NCI-H1436 (cell line): ENCODE measurements at places on chromosomes 2 and 18.
A peak's percentile ranks its signal among the peaks of the same experiment; 100 is the strongest.

GRCh38 chr2:237980087-237980486, 13.3 kb downstream of the UBE2F start:
- DNase-seq = no peak

DNA sequence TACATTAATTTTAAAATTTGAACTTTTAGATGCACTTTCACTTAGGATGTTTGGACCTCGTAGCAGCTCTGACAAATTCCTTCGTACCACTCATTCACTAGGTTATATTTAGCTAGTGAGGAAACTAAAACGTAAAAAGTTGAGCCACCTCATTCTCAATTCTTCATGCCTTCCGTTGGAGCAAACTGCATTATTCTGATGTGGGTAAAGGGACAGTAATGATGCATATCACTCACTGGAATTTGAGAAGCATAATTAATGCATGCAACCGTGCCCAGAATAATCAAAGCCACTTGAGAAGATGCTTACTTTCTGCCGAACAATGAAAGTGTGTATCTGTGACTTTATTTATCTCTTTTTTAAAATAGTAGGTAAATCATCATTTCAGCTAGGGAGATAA, 2.2 kb downstream of the CNOT9 start:
- no peak for DNase-seq

- DNase-seq = no peak
Observed at GRCh38 chr2:231461516-231461971, 2.7 kb downstream of the NCL start.

GRCh38 chr2:214515111-214515510, 104.3 kb downstream of the VWC2L start:
- no peak for DNase-seq

- DNase-seq = no peak
Observed at GRCh38 chr18:617970-618504, 21.2 kb downstream of the CLUL1 start.

GRCh38 chr2:64219149-64219548, 74.9 kb upstream of the PELI1 start:
- no peak for DNase-seq

- no peak for DNase-seq
Observed at GRCh38 chr2:202337151-202337550, 39.0 kb upstream of the BMPR2 start.

GRCh38 chr18:4455113-4455811, at the start of gene DLGAP1:
DLGAP1 (minus strand) TSS chr18:4455307.
- DNase-seq = no peak

DNA sequence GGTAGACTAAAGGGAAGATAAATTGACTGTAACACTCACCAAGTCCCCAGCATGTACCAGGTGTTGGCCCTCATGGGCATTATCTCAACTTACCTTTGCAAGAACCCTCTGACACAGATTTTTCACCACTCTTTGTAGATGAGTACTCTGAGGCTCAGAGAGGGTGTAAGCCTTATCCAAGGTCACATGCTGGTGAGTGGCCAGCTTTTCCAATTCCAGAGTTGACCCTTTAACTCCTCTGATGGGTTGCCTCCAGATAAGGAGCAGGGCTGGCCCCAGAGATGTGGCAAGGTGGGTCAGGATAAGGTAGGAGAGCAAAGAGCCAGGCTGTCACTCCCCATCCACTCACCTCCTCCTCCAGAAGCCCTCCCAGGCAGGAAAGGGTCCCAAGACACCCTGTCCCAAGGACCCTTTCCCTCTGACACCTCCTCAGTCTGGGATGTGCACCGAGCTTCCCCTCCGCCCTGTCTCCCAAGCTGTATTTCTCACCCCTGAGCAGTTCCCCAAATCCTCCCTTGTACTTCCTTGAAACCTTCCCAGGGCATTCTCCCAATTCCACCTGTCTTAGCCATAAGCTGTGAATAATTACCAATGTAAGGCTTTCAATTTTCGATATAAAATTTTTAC, 165.9 kb downstream of the ZFP36L2 start:
- no peak for DNase-seq

GRCh38 chr18:73038336-73038735, 170.5 kb upstream of the NETO1 start:
- DNase-seq = no peak

DNA sequence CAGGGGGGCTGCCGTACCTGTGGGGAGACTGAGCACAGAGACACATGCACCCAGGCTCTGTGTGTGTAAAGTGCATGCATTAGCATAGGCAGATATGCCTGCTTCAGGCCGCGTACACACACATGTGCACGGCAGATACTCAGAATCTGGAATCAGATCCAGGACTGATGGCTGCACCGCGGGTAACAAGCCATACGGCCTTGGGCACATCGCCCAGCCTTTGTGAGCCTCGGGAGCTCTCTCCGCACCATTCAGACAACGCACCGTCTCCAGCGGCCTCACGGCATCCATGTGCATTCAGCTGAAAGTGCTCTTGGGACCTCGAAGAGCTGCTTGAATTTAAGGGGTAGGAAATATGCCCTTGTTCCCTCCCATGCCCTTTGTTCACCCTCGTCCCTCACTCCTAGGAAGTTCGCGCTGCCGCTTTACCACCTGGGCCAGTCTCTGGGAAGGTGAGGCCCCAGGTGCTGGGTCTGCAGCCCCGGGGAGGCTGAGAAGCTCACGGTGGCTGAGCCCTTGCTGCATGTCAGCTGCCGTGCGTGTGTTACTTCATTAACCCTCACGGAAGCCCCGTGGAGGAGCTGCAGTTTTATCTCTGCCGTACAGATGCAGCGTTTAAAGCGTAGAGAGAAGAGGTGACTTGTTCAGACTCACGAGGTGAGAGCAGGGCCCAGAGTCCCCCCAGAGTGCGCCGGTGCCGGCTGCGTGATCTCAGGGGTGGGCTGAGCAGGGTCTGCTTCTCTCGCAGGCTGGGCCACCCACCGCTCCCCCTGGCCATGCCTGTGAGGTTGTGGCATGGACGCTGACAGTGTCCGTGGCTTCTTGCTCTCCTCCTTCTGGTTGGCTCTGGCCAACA, 377.7 kb upstream of the MYT1L start:
- no peak for DNase-seq

DNA sequence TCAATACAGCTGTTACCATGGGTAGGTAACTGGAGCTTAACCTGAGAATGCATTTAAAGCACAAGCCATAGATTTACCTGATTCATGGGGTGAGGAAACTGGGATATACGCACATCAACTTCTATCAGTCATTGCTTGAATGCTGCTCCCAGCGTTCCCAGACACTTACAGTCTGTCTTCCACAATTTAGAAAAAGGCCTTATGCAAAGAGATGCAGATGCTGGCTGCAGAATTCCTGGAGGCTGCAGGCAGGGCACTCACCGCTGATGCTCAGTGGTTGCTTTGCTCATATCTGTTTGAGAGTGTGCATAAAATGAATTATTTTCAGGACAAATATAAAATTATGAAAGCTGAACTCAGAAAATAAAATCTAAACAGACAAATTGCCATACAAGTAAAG, 950.7 kb upstream of the PIK3C3 start:
- DNase-seq = no peak

DNA sequence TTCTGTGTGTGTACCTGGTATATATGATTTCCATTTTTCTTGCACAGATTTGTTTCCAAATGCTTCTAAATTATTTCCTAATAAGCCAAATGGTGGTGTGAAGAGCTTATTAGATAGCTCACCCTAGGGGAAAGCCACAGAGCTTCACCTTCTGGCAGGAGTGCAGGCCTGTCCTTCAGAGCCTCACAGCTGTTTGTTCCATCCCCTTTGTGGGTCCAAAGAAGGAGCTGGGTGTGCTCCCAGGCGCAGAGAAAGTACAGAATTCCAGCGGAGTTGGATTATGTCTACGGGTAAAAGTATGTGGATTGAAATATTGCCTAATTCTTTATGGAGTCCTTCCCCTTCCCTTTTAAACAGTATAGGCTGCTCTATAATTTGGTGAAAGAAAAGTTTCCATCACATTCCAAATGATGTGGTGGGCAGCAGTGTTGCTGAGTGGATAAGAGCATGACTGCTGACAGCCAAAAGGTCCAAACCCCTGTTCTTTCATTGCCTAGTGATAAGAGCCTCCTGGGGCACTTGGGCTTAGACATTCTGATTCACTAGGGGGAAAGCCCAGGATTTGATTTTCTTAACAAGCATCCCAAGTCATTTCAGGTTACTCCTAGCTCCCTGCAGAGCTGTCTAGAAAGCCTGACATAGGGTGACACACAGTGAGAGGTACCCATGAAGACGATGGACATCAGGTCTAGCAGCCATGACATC, 86.6 kb downstream of the WDSUB1 start:
- DNase-seq = no peak

GRCh38 chr18:47970664-47971531, 40.4 kb upstream of the SMAD2 start:
- no peak for DNase-seq

DNA sequence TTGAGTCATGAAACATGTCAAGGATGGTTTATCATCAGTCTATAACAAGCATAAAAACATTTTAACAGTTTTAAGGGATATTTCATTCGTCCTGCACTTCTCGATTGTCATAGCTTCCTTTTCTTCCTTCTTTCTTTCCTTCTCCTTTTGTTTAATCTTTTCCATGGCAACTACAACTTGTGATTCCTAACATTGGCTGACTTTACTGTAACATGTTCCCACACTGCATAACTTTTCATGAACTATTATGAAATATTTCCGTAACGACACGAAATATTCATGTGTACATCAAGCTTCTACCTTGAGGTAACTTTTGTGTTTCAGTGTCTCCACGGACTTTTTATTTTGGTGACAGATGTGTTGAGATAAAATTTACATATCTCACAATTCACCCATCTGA, 134.4 kb downstream of the ACTR3 start:
- DNase-seq = no peak

DNA sequence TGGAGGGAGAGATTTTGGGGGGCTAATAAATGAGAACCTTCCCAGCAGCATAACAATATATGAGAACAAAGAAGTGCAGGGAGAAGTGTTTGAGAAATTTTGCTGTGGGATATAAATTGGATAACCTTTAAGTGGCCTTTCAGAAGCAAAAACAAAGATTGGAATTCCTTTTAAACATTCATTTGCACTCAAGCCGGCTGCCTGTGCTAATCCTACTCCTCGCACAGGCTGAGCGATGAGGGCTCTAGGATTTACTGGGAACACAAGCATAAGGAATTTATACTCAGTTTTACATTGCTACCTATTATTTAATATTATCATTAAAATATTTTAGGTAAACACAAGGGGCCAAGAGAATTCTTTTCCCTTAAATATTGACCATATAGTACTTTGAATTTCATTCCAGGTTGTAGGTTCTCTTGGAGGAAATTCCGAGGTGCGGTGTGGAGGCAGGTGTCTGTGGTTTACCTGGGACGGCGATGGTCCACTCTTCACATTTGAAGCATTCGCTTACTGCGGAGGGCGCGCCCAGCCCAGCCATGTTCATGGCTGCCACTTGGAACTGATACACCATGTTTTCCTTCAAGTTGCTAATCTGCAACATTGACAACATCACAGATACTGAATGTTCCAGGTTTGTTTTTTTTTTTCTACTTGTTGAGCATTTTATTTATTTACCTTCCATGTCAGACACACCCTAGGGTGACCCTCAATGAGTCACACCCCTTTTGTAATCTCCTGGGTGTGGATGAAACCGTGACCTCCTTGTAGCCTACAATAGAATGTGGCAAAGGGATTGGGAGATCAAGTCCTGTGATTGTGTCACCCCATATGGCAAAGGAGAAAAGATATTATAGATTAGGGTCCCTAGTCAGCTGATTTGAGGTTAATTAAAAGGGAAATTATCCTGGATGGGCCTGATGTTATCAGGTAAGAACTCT, 100.1 kb downstream of the MYOM1 start:
- DNase-seq = no peak

- peak; percentile 96 for DNase-seq
Observed at GRCh38 chr2:170812710-170813600, 3.7 kb upstream of the GAD1 start.

GRCh38 chr2:156797832-156798231, 361.7 kb downstream of the GPD2 start:
- no peak for DNase-seq

GRCh38 chr2:237723023-237723422, 75.6 kb upstream of the RBM44 start:
- no peak for DNase-seq

- DNase-seq = no peak
Observed at GRCh38 chr2:239142806-239143205, 258.0 kb downstream of the HDAC4 start.

DNA sequence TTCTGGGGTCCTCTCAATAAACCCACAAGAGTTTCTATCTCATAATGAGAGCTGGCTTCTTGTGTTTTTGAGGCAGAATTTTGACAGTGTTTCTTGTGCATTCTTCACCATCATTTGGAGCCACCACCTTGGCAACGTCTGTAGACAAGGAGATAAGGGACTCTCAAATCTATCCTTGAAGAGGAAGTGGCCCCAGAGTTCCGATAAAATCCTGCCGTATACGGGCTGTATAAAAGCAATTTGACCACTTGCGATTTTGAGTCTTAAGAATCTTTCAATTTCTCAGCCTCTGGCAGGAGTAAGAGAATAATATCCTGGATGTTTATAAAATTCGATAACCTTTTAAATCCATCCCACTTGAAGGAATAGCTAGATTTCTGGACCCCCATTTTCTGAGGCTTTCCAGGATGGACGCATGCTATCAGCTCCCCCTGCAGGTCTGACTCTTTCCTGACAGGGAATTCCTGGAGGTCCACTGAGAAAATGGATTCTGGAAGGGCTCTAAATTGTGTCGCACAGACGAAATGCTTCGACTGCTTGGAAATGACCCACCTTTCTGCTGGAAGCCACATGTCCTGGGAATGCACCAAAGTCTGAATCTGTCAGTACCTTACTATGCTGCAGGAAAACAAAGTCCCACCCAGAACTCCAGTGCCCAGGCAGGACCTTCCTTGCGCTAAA, 54.1 kb downstream of the E2F6 start:
- peak; percentile 22 for DNase-seq

DNA sequence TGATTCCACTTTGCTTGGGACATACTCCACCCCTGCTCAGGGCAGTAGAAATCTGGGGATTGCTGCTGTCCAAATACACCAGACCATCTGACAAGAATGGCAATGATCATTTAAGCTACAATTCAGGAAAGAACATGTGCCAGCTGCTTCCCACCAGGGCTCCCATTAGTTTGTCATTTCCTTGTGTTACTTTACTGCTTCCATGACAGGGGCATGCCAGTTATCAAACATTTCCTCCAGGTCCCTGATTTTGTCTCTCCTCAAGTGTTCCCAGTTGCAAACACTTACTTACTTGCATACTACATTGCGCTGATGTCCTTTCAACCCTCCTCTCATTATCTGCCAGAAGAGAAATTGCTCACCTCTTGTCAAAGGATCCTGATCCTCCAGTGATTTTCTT, 474.5 kb upstream of the DCC start:
- no peak for DNase-seq

- DNase-seq = peak; percentile 28
Observed at GRCh38 chr18:76495006-76495370, at the start of gene ZNF516. ZNF516 (minus strand) TSS chr18:76495242; CDS start chr18:76443054, 52,188 bp downstream.

DNA sequence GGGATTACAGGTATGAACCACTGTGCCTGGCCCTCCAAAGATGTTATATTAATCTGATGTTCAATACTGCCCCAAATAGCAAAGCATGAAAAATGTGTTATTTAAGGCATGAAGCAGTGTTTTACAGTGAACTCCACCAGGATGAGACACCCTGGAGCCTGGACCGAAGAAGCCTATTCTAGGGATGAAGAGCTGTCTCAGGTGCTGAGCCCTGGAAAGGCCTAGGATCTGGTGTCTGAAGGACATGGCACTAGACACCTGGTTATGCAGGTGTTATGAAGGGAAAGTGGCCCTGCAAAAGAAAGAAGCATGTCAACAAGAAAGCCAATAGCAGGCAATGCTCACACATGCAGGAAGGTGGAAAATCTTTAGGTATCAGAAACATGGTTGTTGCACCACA, 374.4 kb downstream of the CLIP4 start:
- DNase-seq = no peak
